ENCODE measurements at places on chromosomes 3 and 15. TPM values are rescaled to one million over a fixed set of nuclear protein-coding genes. Genes with fewer than 3 reads are reported as not detected.

GRCh38 chr15:31495281-31495680 lies 168.6 kb downstream of the KLF13 start:
- H3K4me1 ChIP-seq: no peaks in the 10 kb centered on the region
- no peak overlapping the region for H3K27ac ChIP-seq
- no peaks in the 10 kb centered on the region for H3K27me3 ChIP-seq
- H3K4me3 ChIP-seq: no peak overlapping the region

- no peak overlapping the region for H3K27ac ChIP-seq
- DNase-seq: peak; percentile 51
- no peaks in the 10 kb centered on the region for H3K36me3 ChIP-seq
- H3K27me3 ChIP-seq: 0 out of 2 replicates have a peak, but pooled peaks cover 3% of the 10 kb centered on the region
- H3K4me1 ChIP-seq: peaks cover 9% of the 10 kb centered on the region
Measured at GRCh38 chr3:197599089-197599765, 43.5 kb upstream of the BDH1 start.

Gene DUOXA2
- total RNA-seq: not detected

DNA sequence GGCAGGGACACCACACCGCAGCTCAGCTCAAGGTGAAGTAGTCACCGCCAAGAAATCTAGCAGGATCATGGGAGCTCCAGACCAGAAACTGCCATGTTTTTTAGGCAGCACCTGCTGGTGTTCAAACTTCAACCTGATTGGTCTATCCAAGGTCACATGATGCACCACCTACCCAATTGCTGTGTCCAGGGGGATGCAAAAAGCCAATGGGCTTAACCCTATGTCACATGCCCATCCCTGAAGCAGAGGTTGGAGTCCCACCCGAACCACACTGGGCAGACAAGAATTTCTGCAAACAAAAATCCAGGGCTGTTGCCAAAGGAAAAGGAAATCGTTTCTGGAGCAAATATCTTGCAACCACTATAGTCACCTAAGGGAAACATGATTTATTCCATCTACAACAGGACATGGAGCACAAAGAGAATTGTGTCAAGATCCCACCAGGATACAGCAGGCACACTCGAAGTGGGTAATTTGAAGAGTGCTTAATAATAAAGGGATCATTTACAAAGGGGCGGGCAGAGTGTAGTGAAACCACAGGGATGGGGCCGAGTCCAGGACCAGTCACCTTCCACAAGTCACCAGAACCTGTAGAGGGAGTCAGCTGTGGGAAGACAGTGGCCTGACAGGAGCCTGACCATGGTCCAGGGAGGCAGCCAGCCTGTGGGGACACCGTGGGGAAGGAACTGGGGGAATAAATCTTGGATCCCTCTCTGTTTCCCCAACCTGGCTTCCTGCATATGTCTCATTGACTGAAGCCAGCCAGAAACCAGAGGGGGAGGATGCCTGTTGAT lies 34.2 kb upstream of the TSEN2 start:
- DNase-seq: no peak
- no peaks in the 10 kb centered on the region for H3K27me3 ChIP-seq
- no peak overlapping the region for H3K4me3 ChIP-seq
- H3K4me1 ChIP-seq: peaks cover 14% of the 10 kb centered on the region
- peak overlapping the region; percentile 73 for H3K27ac ChIP-seq

GRCh38 chr3:51269466-51269865 lies 115.6 kb upstream of the MANF start:
- H3K36me3 ChIP-seq: no peaks in the 10 kb centered on the region
- no peak overlapping the region for H3K27ac ChIP-seq
- no peaks in the 10 kb centered on the region for H3K4me1 ChIP-seq
- no peaks in the 10 kb centered on the region for H3K27me3 ChIP-seq
- no peak for DNase-seq

GRCh38 chr3:73100741-73101559 lies 39.5 kb downstream of the EBLN2 start:
- H3K36me3 ChIP-seq: no peaks in the 10 kb centered on the region
- no peak overlapping the region for H3K27ac ChIP-seq
- H3K27me3 ChIP-seq: no peaks in the 10 kb centered on the region
- no peak overlapping the region for H3K4me3 ChIP-seq
- no peaks in the 10 kb centered on the region for H3K4me1 ChIP-seq

GRCh38 chr15:67241132-67241855 lies 13.2 kb downstream of the AAGAB start:
- DNase-seq: no peak
- H3K36me3 ChIP-seq: no peaks in the 10 kb centered on the region
- H3K27me3 ChIP-seq: no peaks in the 10 kb centered on the region
- H3K4me3 ChIP-seq: no peak overlapping the region

Gene C2CD4A
- total RNA-seq: 0.15 TPM

DNA sequence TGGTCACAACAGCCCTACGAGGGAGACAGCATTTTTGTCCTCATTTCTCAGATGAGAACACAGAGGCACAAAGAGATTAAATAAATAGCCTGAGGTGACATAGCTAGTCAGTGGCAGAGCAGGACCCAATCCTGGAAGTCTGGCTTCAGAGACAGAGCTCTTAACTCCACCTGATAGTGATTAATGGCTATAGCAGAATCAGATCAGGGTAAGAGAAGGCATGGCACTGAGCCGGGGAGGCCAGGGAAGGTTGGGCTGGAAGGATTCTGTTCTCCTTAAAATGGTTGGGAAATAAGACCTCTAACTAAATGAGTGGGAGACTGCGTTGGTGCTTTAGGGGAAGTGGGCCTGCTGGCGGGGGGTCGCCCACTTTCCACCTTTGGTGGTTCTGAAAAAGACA lies 104.5 kb downstream of the VGLL4 start:
- H3K4me1 ChIP-seq: peaks cover 8% of the 10 kb centered on the region
- H3K4me3 ChIP-seq: no peak overlapping the region
- DNase-seq: no peak

DNA sequence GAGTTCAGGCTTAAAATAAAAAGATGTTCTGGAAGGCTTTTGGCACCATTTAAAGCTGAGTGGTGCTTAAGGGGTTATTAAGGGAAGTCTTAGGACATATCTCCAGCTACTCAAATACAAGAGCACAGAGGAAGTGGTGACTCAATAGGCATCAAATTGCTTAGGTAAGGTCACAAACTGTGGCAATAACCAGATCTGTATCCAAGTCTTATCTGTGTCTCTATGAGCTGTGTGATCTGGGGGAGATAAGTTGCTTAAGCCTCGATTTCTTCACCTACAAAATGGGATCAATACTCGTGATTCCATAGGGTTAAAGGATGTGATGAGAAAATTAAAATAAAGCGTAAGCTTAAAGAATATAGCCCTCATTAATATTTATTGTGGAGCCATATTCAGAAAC lies 7.6 kb downstream of the HDC start:
- no peak overlapping the region for H3K4me3 ChIP-seq
- no peak overlapping the region for H3K27ac ChIP-seq
- peaks cover 5% of the 10 kb centered on the region for H3K27me3 ChIP-seq
- H3K36me3 ChIP-seq: no peaks in the 10 kb centered on the region
- no peaks in the 10 kb centered on the region for H3K4me1 ChIP-seq

Gene CFAP91
- 0.90 TPM for total RNA-seq

DNA sequence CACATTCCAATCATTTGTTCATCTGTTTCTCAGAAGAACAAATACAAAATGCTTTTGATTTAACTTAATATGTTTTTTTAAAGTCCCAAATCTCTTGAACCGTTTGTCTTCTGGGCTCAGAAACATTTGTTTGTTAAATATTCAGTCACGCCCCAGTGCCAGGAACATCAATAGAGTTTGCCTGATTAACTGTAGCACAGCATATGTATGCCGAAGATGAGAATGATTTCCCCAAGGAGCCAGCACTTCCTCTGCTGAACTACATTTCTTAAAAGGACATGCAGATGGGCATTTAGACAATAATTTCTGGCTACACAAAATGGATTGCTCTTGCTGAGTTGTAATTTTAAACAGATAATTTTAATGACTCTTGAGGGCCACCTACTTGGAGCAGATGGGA lies 191.6 kb upstream of the FAM3D start:
- no peak overlapping the region for H3K27ac ChIP-seq
- no peaks in the 10 kb centered on the region for H3K36me3 ChIP-seq
